ENCODE measurements at places on chromosomes 12 and 14.

- no peak for DNase-seq
Measured at GRCh38 chr12:39011166-39011565, 105.8 kb upstream of the CPNE8 start.

DNA sequence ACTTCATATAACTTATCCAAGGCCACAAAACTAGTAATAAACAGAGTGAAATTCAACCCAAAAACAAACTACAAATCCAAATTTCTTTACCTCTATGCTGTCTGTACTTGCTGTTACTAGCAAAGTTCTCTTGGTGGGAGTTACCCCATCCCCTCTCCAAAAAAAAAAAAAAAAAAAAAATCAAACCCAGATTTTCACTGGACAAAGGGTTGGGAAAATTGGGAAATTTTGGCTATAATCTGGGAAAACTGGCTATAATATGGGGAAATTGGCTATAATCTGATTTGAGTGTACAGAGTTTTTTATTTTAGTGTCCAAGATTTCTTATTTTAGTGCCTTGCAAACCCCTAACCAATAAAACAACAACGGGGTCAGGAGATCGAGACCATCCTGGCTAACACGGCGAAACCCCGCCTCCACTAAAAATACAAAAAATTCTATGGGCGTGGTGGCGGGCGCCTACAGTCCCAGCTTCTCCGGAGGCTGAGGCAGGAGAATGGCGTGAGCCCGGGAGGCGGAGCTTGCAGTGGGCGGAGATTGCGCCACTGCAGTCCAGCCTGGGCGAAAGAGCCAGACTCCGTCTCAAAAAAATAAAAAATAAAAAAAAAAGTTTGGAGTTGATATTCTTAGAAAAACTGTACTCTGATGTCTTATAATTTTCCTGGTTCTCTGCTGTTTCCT, 148.4 kb downstream of the CHST11 start:
- no peak for DNase-seq

- no peak for DNase-seq
Measured at GRCh38 chr14:101908795-101909194, 55.6 kb upstream of the DYNC1H1 start.

DNA sequence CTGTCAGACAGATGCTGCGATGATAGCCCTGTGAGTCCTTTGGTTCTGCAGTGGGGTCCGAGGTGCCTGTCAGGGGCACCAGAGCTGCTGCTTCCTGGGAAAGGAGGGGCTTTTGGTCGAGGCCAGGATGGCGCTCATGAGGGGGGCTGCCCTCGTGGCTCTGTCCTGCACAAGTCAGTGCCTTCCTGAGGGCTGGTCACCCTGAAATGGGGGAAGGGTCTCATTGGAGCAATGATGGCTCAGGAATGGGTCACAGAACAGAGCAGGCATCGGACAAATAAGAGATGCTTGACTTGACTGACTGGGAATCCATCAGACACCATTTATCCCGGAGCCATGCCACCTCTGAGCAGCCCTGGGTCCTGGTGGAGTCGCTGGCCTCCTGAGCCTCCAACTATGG, 121.9 kb downstream of the ADGRD1 start:
- DNase-seq = no peak

DNA sequence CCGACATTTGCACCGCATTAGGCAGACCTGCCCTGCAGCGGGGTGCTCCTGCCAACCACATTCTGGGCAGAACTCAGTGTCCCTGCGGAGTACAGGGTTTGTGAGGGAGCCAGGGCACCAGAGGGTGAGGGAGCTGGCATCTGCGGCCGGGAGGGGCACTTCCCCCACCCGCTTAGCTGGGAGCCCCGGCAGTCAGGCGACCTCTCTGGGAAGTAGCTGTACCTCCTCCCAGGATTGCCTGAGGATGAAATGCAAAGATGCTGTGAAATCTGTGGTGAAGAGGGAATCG, 58.6 kb downstream of the ANKRD9 start:
- no peak for DNase-seq

- DNase-seq = peak; percentile 77
Measured at GRCh38 chr14:37583358-37584210, 11.5 kb downstream of the FOXA1 start.

- DNase-seq = peak; percentile 70
Measured at GRCh38 chr12:54958048-54958658, 26.4 kb downstream of the TESPA1 start.

DNA sequence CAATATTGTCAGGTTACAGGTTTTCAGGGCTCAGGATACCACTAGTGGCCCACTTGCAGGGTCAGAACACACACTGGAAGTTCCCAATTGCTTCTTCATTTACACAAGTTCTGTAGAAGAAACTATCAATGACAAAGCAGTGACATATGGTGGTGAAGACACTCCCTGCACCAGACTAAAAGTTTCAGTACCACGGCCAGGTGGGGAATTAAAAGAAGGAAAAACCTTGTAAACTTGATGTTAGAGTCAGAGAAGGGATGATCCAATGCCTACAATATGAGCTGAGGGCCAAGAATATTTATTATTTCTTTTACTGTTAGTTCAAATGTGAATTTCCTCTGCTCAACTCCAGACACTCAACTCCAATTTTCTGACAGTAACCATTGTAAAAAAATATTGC, 31.8 kb upstream of the CHST11 start:
- DNase-seq = no peak
